Activated gamma-delta T cell treated with Interleukin-2 at 50 U/mL for 16 hours (primary cell): ENCODE measurements at places on chromosomes 4 and X.

GRCh38 chrX:12868747-12869146 is 1.9 kb downstream of the TLR7 start:
- no peak for DNase-seq

- DNase-seq, result no peak
Observed at GRCh38 chr4:53113431-53114225, 251.5 kb downstream of the RASL11B start.

DNA sequence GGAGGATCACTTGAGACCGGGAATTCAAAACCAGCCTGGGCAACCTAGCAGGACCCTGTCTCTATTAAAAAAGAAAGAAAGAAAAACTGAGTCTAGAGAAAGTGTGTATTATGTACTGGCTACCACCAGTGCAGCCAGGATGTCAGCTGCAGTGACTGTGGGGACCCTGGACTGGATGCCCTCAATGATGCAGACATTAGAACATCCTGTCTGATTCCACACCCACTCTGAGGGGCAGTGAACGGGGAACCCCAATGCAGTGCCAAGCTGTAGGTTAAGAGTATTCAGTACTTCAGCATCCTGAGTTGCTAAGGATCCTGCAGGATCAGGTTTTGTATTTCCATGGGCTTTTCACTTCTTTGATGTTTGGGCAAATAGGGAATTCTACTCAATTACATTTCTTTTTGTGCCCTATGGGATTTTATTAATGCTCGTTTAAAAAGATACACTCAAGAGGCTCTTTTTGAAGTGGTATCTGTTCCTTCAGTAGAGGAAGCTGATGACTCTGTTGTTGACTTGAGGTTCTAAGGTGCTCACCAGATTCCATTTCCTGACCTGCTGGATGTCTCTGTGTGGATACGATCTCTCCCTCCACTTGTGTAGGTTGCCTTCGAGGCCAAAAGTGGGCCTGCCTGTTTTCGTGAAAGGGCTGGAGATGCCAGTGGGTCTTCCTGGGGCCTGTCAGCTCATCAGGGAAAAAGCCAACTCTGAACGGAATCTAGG is 85.9 kb upstream of the CLCN4 start:
- DNase-seq, result no peak

- no peak for DNase-seq
Observed at GRCh38 chrX:42269186-42269585, 345.8 kb upstream of the CASK start.

DNA sequence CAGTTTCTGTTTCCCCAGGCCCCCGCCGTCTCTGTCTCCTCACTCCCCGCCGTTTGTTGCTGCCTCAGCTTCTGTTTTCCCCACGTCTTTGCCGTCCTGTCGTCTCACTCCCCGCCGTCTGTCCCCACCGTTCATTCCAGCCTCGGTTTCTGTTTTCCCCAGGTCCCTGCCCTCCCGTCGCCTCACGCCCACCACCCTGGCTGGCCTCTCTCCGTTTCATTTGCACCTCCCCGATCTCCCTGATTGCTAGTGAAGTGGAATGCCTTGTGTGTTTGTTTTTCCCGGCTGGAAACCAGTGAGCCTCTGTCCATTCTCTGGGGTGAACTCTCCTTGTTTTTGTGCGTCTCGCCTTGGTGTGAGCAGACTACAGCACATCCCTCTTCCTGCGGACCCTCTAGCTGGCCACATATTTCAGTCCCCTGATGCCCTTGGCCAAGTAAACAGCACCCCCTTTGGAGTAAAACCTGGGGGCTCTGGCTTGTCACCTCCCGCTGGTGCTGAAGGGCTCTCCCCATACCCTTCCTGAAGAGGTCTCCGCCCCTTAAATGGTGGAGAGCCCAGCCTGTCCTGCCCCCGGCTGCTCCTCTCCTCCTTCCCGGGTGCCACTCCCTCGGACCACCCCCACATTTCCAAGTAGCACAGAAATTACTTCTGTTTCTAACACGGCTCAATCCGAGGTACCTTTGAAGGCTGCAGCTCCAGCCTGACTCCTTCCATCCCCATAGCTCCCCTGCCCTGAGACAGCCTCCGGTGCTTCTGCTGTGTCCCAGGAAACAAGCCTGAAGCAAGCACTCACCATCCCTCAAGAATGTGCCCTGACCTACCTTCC is 13.2 kb downstream of the TMEM175 start:
- DNase-seq, result no peak

GRCh38 chr4:161816958-161817357 is 346.8 kb downstream of the FSTL5 start:
- DNase-seq, result no peak

- DNase-seq, result no peak
Observed at GRCh38 chr4:114615435-114615834, 16.8 kb downstream of the UGT8 start.

GRCh38 chr4:111499291-111499690 is 646.0 kb upstream of the FAM241A start:
- DNase-seq, result no peak

DNA sequence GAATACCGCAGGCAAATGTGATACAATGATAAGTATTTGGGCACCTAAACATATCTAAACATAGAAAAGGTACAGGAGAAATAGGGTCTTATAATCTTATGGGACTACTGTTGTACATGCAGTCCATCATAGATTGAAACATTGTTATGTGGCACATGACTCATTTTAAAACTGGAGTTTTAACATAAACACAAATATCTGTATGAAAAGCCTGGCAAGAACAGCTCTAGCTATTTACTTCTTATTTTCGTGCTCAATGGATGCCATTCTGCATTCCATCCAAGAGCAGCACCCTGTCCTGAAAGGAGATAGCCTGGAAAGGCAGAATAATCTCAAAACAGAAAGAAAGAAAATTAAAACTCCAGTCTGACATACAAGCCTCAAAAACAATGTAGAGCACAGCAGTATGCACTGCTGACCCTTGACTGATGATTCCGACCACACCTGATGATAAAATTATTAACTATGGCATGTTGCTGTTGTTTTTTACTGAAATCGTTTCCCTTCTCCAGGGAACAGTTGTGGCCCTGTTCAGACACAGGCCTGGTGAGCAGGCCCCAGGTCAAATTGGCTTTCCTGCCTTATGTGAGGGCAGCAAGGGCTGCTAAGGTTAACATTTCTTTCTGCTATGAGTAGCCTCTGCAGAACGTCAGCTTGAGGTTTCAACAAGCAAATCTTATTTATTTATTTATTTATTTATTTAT is 152.7 kb downstream of the APBB2 start:
- DNase-seq, result no peak

- DNase-seq, result no peak
Observed at GRCh38 chr4:42767669-42768068, 110.8 kb upstream of the ATP8A1 start.

- no peak for DNase-seq
Observed at GRCh38 chr4:47432749-47433148, 30.8 kb downstream of the COMMD8 start.

DNA sequence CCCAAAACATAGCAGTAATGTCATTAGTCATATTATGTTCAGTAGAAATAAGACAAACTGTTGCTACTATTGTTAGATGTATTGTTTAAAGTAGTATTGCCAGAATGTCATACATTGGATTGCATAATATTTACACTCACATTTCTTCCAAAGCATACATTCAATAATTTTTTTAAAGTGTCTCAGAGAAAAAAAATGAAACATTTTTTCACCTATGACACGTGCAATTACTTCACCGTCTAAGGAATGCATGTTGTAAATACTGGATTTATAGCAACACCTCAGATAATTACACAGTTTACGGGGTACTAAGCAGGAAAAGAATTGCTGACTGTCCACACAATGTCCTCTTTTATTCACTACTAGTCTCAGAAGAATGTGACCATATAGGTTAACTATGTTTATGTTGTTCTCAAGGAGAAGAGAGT is 162.1 kb downstream of the PCDH18 start:
- DNase-seq, result no peak

DNA sequence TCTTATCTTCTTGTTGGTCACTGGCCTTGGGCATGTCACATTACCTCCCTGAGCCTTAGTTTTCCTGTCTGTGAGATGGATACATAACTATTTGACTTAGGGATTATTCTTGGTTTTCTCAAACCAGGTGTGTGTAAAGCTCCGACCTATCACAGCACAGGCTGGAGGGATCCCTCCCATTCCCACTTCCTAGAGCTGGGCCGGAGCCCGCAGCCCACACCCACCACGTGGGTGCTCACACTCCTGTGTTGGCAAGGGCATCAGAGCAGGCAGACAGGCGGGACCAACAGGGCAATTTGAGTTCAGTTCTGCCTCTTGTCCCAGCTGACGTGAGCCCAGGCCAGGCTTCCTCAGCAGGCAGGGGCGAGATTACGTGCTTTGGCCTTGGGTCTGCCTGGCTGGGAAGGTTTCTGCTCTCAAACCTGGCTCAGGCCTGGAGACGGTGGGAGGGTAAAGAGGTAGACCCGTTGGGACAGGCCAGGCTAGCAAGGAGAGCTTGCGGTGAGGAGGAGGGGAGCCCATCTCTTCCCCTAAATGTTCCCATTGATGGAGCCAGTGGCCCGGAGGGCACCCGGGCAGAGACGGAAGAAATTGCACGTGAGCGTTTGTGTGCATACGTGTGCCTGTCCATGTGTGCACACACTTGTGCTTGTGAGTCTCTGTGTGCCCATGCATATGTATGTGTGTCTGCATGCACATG is 734 bp upstream of the SH3TC1 start:
- DNase-seq, result no peak

GRCh38 chr4:11189756-11190155 is 238.9 kb downstream of the HS3ST1 start:
- no peak for DNase-seq

DNA sequence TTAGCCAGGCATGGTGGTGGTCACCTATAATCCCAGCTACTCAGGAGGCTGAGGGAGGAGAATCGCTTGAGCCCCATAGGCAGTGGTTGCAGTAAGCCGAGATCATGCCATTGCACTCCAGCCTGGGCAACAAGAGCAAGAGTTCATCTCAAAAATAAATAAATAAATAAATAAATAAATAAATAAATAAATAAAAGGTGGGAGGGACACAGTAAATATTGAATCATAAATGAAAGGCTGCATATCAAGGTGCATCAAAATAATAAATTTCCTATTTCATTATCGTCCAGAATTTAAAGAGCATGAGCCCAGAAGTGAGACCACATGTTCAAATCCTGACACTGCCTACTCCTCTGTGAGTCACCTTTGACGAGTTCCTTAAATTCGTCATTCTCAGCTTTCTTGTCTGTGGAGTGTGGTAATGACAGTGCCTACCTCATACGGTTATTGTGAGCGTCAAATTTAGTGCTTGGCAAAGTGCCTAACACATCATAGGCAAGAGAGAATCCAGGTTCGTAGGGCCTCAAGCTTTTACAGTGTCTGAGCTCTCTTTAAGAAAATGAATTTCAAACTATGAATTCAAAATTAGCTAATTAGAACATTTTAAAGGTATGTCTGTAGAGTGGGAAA is 49.9 kb downstream of the IL15 start:
- DNase-seq, result no peak

DNA sequence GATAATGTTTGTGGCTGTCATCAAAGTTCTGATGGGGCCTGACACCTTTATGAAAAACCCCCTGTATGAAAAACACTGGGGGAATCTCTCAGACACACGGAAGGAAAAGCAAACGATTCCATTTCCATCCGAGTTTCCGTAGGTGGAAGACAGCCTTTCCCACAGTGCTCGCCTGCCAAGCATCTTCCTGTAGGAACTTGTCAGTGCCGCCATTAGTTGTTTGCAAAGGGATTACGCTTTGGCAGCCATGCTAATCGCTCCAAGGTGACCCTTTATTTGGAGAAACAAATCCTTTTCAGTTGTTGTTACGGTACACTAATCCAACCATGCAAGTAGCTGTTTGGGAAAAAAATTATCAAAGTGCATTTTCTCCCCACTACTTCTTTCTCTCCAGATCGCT is 44.4 kb upstream of the STOX2 start:
- DNase-seq, result no peak

- DNase-seq, result no peak
Observed at GRCh38 chrX:48493890-48494364, 14.9 kb upstream of the PORCN start.

GRCh38 chr4:56652196-56652595 is 28.9 kb downstream of the HOPX start:
- no peak for DNase-seq
